ENCODE measurements at places on chromosomes 2 and 18.

GRCh38 chr2:237359894-237360780 lies 53.8 kb downstream of the COL6A3 start:
- DNase-seq, result no peak

GRCh38 chr2:19362094-19362754 lies 3.8 kb upstream of the OSR1 start:
- DNase-seq, result peak; percentile 48

GRCh38 chr2:232438951-232439757 lies 16.8 kb upstream of the ALPI start:
- peak; percentile 56 for DNase-seq

GRCh38 chr2:216860426-216861137 lies 718 bp upstream of the TNP1 start:
- no peak for DNase-seq

- no peak for DNase-seq
These were observed 31.9 kb downstream of the KIDINS220 start for GRCh38 chr2:8805278-8806210.

GRCh38 chr2:5360081-5360480 lies 332.1 kb upstream of the SOX11 start:
- no peak for DNase-seq

GRCh38 chr18:43077510-43078308 lies 37.8 kb downstream of the RIT2 start:
- no peak for DNase-seq

- DNase-seq, result peak; percentile 40
These were observed 34.3 kb upstream of the ATP6V1B1 start for GRCh38 chr2:70901227-70902066.

DNA sequence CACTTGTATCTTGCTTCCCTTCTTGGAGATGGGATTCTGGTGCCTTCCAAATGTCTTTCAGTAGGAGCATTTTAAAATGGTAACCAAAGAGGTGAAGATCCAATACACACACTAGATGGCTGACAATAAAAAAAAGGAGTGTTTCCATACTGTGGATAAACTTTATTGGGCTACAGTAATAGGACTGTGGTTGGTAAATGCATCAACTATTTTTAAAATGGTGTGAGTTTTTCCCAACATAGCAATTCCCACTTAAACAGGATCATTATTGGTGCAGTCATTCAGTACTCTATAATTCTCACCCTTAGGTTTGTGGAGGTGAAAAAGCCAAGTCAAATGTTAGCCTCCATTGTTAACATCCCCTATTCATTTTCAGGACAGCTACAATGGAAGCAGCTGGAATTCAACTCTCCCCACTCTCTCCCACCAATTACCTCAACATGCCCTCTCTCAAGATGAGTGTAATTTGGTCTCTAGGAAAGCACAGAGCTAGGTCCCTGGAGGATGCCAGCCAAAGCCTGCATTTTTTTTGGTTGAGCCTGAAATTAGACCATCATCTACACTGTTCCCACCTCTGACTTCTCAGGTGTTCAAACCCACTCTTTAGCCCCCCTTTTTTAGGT lies 273.3 kb downstream of the TCF4 start:
- DNase-seq, result no peak

DNA sequence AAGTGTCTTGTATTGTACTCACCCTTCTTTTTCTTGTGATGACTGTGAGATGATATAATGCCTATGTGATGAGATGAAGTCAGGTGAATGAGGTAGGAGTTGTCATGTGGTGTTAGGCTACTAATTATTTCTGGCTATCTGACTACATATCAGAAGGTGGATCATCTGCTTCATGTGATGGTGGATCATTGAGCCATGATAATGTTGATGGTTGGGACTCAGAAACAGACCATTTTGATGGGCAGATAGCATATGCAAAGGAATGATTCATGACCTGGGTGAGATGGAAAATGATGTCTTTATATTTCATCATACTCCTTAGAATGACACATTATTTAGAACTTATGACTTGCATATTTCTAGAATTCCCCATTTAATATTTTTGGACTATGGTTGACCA lies 19.5 kb downstream of the ANKRD30B start:
- no peak for DNase-seq

DNA sequence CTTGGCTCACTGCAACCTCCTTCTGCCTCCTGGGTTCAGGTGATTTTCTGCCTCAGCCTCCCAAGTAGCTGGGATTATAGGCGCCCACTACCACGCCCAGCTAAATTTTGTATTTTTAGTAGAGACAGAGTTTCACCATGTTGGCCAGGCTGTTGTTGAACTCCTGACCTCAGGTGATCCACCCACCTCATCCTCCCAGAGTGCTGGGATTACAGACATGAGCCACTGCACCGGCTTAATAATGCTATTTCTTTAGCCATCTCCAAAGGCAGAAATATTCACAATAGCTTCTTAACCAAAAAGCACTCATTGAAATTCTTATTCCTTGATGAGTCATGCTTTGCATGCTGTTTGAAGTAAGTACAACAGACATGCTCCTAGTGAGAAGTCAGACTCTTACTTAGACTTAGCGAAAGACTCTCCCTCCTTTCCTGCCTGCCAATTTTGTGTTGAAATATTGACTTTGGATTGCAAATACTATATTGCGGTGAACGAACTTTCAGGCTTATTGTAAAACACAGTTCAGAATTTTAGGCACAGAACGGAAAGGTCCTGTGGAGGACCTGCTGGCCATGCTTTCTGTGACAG lies 4.4 kb downstream of the ACTR3 start:
- DNase-seq, result peak; percentile 67

DNA sequence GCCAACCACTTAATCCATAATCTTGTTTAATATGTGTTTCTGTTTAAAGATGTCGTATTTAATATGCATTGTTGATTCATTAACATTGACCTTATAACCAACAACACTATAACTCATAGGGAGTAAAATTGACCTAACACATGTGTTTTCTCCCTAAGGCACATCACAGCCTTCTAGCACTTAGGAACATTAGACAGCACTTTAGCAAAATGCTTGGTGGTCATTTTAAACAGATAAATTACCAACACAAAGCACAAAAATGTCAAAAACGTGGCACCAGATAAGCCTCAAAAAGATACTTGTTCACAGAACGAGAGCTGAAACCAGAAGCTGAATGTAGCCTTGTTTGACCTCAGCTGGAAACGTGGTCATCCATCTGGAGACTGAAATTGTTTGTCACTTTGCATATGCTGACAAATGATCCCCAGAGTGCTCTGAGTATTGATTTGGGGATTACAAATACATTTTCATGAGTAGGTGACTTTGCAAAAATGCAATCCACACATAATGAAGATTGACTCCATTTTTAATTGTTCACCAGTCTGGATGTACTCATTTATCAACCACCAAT lies 139.2 kb downstream of the CCDC102B start:
- no peak for DNase-seq

- peak; percentile 82 for DNase-seq
These were observed 325.1 kb downstream of the RND3 start for GRCh38 chr2:150162241-150162942.

DNA sequence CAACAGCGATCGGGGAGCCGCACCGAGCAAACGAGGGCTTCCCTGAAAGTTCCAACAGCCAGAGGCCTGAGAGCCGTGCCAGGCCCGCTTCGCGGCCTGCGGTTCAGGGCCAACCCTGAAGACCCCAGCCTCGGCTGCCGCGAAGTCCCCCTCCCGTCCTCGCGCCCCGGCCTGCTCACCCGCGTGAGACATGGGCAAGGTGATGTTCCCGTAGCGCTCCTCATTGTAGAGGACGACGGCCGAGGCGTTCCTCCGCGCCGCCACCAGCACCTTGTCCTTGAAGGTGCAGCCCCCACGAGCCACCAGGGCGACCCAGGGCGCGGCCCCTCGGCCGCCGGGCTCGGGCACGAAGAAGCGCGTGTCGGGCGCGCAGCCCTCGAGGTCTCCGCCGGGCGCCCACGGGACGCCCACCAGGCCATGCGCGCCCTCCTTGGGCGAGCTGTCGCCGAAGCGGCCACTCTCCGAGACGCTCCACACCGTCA lies 510 bp downstream of the RNF149 start:
- peak; percentile 34 for DNase-seq

- DNase-seq, result peak; percentile 51
These were observed 53.8 kb upstream of the ASB18 start for GRCh38 chr2:236317938-236318396.

DNA sequence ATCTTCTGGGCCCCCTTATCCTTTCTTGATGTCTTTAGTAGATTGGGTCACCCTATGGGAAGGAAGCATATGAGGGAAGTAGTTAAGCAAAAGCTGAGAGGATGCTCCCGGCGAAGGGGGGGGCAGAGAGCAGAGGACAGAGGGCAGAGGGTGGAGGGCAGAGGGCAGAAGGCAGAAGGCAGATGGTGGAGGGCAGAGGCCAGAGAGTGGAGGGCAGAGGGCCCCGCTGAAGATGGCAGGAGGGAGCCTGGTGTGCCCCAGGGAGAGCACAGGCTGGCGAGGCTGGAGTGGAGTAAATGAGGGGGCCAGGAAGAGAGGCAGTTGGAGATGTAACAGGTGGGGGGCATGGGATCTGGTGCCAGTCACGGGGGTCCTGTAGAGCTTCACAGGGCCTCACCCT lies 7.0 kb downstream of the MLPH start:
- DNase-seq, result no peak

- DNase-seq, result no peak
These were observed 23.4 kb upstream of the CERS6 start for GRCh38 chr2:168432565-168433186.

- DNase-seq, result no peak
These were observed 55.2 kb upstream of the RALBP1 start for GRCh38 chr18:9419956-9420631.

GRCh38 chr2:134107402-134107801 lies 146.5 kb upstream of the MGAT5 start:
- no peak for DNase-seq

GRCh38 chr2:63189026-63189425 lies 138.4 kb downstream of the OTX1 start:
- peak; percentile 66 for DNase-seq

- DNase-seq, result no peak
These were observed 276.4 kb downstream of the HRH4 start for GRCh38 chr18:24736662-24737330.

DNA sequence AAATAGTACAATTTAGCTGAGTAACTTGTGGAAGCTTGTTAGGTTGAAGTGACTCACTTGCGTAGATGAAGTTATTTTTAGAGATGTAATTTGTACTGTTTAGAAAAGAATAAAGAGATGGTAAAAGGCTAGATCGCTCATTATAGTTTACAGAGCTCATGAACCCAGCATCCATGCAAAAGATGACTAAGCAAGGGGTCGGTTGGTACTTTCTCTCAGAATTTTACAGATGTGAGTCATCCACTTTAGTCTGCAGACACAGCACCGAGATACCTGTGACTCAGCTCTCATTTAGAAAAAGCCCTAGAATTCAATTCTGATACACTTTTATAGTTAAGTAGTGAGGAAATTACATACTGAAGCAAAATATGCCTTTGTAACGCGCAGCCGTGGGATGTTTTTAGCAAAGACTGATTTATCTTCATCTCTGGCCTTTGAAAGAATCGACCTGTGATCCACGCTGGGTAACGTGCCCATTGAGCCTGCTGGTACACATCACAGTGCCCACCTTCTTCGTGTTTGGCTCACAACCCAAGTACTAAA lies 116.5 kb upstream of the FOSL2 start:
- DNase-seq, result peak; percentile 95

GRCh38 chr18:9992300-9992972 lies 78.6 kb downstream of the VAPA start:
- peak; percentile 61 for DNase-seq

- DNase-seq, result no peak
These were observed 82.1 kb downstream of the CDK15 start for GRCh38 chr2:201888426-201888800.

- DNase-seq, result no peak
These were observed 442.0 kb upstream of the SYT4 start for GRCh38 chr18:43719267-43719795.

GRCh38 chr2:56267415-56267788 lies 83.6 kb downstream of the CCDC85A start:
- DNase-seq, result no peak

GRCh38 chr2:183543731-183544130 lies 419.5 kb downstream of the NUP35 start:
- DNase-seq, result no peak

GRCh38 chr18:641224-641623 lies 16.2 kb upstream of the TYMS start:
- no peak for DNase-seq

- DNase-seq, result peak; percentile 98
These were observed at the start of gene MRPS9 for GRCh38 chr2:105037572-105038382. MRPS9 (plus strand) TSS chr2:105038069; CDS start chr2:105038093, 24 bp downstream.

- no peak for DNase-seq
These were observed 406.7 kb upstream of the DDX18 start for GRCh38 chr2:117407746-117408145.

DNA sequence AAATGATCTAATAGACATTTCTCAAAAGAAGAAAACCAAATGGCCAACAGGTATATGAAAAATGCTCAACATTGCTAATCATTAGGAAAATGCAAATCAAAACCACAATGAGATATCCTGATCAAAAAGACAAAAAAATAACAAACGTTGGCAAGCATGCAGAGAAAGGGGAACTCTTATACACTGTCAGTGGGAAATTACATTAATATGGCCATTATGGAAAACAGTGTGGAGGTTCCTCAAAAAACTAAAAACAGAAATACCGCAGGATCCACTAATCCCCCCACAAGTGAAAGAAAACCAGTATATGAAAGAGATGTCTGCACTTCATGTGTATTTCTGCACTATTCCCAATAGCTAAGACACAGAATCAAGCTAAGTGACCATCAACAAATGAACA lies 57.7 kb upstream of the CTIF start:
- DNase-seq, result no peak

DNA sequence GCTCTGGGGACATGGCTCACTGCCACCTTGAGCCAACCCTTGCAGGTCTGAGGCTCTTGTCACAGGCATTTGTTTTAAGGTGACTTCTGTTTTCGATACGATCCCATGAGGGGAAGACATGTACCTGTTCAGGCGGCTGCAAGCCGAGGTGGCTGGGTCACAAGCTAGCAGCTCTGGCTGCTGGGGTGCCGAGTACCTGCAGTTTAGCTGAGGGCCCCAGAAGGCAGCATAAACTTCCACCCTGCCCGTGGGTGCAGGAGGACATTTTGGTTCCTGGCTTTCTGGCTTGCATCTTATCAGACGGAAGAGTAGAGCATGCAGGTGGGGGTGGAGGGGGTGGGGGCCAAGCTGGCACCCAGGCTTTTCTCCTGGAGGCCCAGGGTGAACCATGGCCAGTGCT lies 28.4 kb downstream of the COA5 start:
- no peak for DNase-seq

DNA sequence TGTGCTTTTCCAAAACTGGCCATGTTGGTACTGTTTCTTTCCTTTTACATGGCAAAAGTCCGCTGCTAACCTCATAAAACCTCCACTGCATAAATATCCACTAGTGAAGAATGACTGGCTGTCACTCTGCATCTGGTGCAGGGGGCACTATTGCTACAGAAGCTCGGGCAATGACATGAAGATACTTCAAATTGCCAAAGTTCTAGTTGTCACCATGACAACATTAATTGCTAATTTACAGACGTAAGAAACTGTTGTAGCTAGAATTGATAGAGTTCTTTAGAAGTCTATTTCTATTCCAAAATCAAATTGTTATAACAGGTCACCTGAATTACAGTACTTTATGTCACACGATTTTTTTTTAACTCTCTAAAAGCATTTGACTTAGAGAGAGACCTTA lies 845 bp downstream of the CFAP210 start:
- DNase-seq, result peak; percentile 52

Measured in dermis blood vessel endothelial cell (primary cell).